ENCODE measurements at places on chromosomes 1 and 21. TPM values are rescaled to one million over a fixed set of nuclear protein-coding genes. Genes with fewer than 3 reads are reported as not detected.

- H3K4me1 ChIP-seq: peaks cover 17% of the 10 kb centered on the region
- peak; percentile 50 for DNase-seq
- H3K36me3 ChIP-seq: peaks cover 14% of the 10 kb centered on the region
- H3K27ac ChIP-seq: no peak overlapping the region
- H3K27me3 ChIP-seq: no peaks in the 10 kb centered on the region
Observed at GRCh38 chr1:35505911-35506798, 51.0 kb downstream of the KIAA0319L start.

DNA sequence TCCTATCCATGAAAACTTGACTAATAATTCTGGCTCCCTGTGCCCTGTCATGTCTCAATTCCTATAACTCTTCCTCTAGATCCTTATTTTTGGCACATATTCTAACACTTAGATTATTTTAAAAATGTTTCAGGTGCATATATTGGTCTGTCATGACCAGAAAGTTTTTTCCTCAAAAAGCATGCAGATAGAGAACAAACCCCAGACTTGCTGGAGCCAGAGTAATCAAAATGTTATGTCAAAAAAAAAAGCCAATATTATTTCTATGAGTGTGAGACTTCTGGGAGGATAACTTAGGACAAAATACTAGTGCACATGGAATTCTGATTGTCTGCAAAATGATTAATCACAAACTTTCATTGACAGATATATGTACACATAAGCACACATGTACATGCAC is 135.1 kb upstream of the MROH9 start:
- no peak overlapping the region for H3K27ac ChIP-seq
- H3K4me3 ChIP-seq: no peak overlapping the region
- H3K4me1 ChIP-seq: no peaks in the 10 kb centered on the region
- no peak for DNase-seq

- DNase-seq: peak; percentile 45
- H3K4me3 ChIP-seq: no peak overlapping the region
- H3K27me3 ChIP-seq: no peaks in the 10 kb centered on the region
- peaks cover 46% of the 10 kb centered on the region for H3K4me1 ChIP-seq
- peak overlapping the region; percentile 79 for H3K27ac ChIP-seq
- no peaks in the 10 kb centered on the region for H3K36me3 ChIP-seq
Observed at GRCh38 chr1:53122201-53122885, 20.1 kb downstream of the SLC1A7 start.

GCSAML gene
- total RNA-seq: 0.14 TPM

GRCh38 chr1:113074237-113074636 is 1.2 kb downstream of the LRIG2 start:
- H3K4me3 ChIP-seq: peak overlapping the region; percentile 87
- H3K27me3 ChIP-seq: no peaks in the 10 kb centered on the region
- H3K27ac ChIP-seq: peak overlapping the region; percentile 96
- H3K4me1 ChIP-seq: peaks cover 31% of the 10 kb centered on the region
- H3K36me3 ChIP-seq: peaks cover 7% of the 10 kb centered on the region

C1orf185 gene
- not detected for total RNA-seq

GRCh38 chr1:240138867-240139266 is 47.2 kb downstream of the FMN2 start:
- no peaks in the 10 kb centered on the region for H3K27me3 ChIP-seq
- no peaks in the 10 kb centered on the region for H3K36me3 ChIP-seq
- H3K4me3 ChIP-seq: no peak overlapping the region
- H3K27ac ChIP-seq: no peak overlapping the region
- H3K4me1 ChIP-seq: no peaks in the 10 kb centered on the region
- no peak for DNase-seq

GTF2B gene
- total RNA-seq: 33.6 TPM

DNA sequence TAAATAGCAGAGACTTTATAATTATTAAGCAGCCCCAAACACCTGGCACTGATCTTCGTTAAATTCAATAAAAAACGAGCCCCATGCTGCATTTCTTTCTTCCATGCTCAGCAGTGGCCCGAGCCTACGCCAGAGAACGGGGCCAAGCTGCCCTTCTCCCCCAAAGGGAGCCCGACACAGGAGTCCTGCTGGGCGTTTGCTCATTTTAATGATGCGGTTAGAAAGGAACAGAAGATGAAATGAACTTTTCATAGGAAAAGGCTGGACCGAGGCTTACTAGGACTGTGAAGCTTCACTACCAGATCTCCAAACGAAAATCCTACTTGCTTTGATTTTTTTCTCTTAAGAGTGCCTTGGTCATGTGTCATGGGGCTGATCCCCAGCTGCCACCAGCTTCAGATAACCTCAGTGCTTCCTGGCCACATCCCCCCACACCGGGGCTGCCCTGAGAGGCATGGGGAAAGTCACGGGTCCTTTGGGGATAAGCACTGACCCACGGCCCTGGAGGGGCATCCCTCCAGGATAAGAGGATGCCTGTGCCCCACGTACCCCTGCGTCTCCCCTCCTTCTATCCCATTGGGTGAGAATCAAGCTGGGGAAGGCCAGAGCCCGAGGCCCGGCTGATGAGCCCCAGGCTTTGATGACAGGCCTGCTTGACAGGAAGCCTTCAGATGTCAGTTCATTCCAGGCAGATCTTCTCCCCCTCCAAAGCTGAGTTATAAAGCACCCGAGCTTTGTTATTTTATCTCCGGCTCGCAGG is 34.2 kb downstream of the PGBD5 start:
- no peaks in the 10 kb centered on the region for H3K4me1 ChIP-seq
- H3K27me3 ChIP-seq: no peaks in the 10 kb centered on the region
- DNase-seq: no peak

GPR3 gene
- 0.18 TPM for total RNA-seq

- H3K36me3 ChIP-seq: no peaks in the 10 kb centered on the region
- H3K27ac ChIP-seq: no peak overlapping the region
- no peak for DNase-seq
- H3K4me1 ChIP-seq: peaks cover 15% of the 10 kb centered on the region
- no peak overlapping the region for H3K4me3 ChIP-seq
Observed at GRCh38 chr1:233909195-233909594, 4.7 kb downstream of the SLC35F3 start.

PROK1 gene
- total RNA-seq: not detected

- H3K36me3 ChIP-seq: no peaks in the 10 kb centered on the region
- H3K4me1 ChIP-seq: no peaks in the 10 kb centered on the region
- DNase-seq: peak; percentile 45
- no peaks in the 10 kb centered on the region for H3K27me3 ChIP-seq
- H3K27ac ChIP-seq: no peak overlapping the region
Observed at GRCh38 chr1:59266180-59266926, 30.5 kb upstream of the FGGY start.

- DNase-seq: no peak
- H3K4me1 ChIP-seq: peaks cover 57% of the 10 kb centered on the region
- no peaks in the 10 kb centered on the region for H3K36me3 ChIP-seq
- peak overlapping the region; percentile 39 for H3K27ac ChIP-seq
Observed at GRCh38 chr21:37462087-37462861, 95.7 kb downstream of the DYRK1A start.

GRCh38 chr1:64469977-64470664 is at the start of gene CACHD1:
CACHD1 (plus strand) TSS chr1:64470129; CDS start chr1:64470745, 616 bp downstream.
- H3K4me3 ChIP-seq: peak within 1 kb of the TSS; percentile 65
- H3K27ac ChIP-seq: peak within 1 kb of the TSS; percentile 92
- peaks cover 52% of the 10 kb centered on the region for H3K4me1 ChIP-seq

- H3K36me3 ChIP-seq: peaks cover 97% of the 10 kb centered on the region
- no peak for DNase-seq
- H3K4me3 ChIP-seq: no peak overlapping the region
- no peaks in the 10 kb centered on the region for H3K27me3 ChIP-seq
- no peak overlapping the region for H3K27ac ChIP-seq
Observed at GRCh38 chr1:230679192-230679591, 34.7 kb downstream of the AGT start.

GRCh38 chr1:10794724-10795275 is 1.6 kb downstream of the CASZ1 start:
- peaks cover 85% of the 10 kb centered on the region for H3K27me3 ChIP-seq
- H3K36me3 ChIP-seq: no peaks in the 10 kb centered on the region
- H3K27ac ChIP-seq: peak overlapping the region; percentile 91
- H3K4me1 ChIP-seq: peaks cover 74% of the 10 kb centered on the region
- H3K4me3 ChIP-seq: peak overlapping the region; percentile 73

DNA sequence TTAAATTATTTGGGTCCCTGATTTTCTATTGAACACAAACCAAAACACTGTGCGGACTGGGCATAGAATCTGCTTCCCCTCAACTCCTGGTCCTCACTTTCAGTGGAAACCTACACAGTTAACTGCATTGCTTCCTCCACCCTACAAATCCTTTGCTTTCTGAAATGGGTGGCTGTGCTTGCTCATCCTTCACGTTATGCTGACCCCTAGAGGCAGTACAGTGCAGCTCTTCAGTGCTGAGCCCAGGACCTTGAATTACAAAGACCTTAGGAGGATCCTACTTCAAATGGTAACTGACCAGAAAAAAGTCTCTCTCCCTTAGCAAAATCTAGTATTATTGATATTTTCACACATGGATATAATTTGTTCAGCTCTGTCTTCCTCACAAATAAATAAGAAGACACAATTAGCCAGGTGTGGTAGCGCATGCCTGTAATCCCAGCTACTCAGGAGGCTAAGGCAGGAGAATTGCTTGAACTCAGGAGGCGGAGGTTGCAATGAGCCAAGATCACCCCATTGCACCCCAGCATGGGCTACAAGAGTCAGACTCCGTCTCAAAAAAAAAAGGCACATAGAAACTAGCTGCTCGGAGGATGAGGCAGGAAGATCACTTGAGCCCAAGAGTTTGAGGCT is 63.4 kb upstream of the L1TD1 start:
- H3K4me3 ChIP-seq: no peak overlapping the region
- H3K4me1 ChIP-seq: no peaks in the 10 kb centered on the region
- H3K27ac ChIP-seq: no peak overlapping the region
- DNase-seq: peak; percentile 83
- no peaks in the 10 kb centered on the region for H3K27me3 ChIP-seq

DNA sequence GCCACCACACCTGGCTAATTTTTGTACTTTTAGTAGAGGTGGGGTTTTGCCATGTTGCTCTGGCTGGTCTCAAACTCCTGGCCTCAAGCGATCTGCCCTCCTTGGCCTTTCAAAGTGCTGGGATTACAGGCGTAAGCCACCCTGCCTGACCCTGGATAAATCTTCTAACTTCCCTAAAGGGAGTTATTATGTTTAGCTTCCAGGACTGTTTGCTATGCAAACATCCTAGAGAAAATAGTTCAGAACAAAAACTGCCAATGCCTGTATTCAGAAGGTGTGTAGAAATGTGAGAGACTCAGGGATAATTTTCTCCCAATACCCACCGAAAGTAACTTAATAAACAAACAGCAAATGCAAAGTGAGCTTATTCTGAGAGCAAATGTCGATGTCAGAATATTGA is 301.2 kb downstream of the TGFB2 start:
- no peak for DNase-seq
- peak overlapping the region; percentile 64 for H3K27ac ChIP-seq
- H3K27me3 ChIP-seq: no peaks in the 10 kb centered on the region
- no peaks in the 10 kb centered on the region for H3K4me1 ChIP-seq
- H3K36me3 ChIP-seq: no peaks in the 10 kb centered on the region

GRCh38 chr1:39795651-39796050 is 7.0 kb upstream of the BMP8B start:
- H3K27ac ChIP-seq: no peak overlapping the region
- H3K4me1 ChIP-seq: no peaks in the 10 kb centered on the region
- no peak overlapping the region for H3K4me3 ChIP-seq
- no peaks in the 10 kb centered on the region for H3K27me3 ChIP-seq
- H3K36me3 ChIP-seq: no peaks in the 10 kb centered on the region

DNA sequence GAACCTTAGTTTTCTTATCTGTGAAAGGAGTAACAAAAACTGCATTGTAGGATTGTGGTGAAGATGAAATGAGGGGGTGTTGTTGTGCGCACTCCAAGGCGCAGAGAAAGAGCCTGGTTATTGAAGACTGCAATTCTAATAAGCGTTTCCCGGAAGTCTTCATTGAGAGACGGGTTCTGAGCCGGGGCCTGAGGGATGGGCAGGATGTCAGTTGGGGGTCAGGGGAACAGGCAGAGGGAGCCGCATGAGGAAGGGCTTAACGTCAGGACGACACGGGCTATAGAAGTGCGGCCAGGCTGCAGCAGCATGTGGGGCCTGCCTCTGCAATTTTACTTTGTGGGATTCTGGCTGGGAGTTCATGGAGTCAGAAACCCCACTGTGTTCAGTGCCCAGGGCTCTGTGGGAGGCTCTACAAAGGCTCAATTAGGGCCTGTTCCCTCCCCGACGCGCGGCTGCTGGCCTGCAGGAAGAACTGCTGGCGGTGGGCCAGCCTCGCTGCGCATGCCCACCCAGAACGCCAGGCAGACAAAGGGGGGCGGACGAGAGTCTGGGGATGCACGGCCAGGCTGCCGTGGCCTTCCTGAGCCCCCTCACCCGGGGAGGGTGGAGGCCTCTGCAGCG is 20.7 kb downstream of the TRIM62 start:
- H3K27me3 ChIP-seq: no peaks in the 10 kb centered on the region
- peaks cover 46% of the 10 kb centered on the region for H3K36me3 ChIP-seq
- H3K4me3 ChIP-seq: no peak overlapping the region
- DNase-seq: peak; percentile 91
- peaks cover 13% of the 10 kb centered on the region for H3K4me1 ChIP-seq
- H3K27ac ChIP-seq: no peak overlapping the region

DNA sequence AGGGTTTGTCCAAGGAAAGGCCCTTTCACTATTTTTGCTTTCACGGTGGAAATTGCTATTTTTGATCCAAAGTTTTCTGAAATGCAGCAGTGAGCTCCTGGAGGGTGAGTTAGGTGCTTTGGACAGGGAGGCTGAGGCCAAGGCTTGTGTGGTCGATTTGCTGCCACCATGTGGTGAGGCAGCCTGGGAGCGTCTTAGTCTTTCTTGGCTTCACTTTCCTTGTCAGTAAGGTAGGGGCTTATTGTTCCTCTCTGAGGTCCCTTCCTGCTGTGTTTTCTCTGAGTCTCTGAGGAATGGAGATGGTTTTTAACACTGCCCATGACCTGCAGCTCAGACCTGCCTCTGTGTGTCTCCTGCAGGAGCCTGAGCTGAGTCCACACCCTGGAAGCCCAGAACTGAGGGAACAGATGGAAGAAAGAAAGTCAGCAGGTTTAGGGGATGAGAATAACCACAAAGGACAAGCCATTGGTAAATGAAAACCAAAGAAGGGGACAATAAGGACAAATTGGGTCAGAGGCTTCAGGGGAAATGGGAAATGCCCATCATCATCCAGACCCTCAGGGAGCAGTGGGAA is 20.1 kb upstream of the S100A10 start:
- no peaks in the 10 kb centered on the region for H3K27me3 ChIP-seq
- no peaks in the 10 kb centered on the region for H3K4me1 ChIP-seq
- no peak overlapping the region for H3K4me3 ChIP-seq

- DNase-seq: peak; percentile 88
- H3K27me3 ChIP-seq: no peaks in the 10 kb centered on the region
- H3K4me3 ChIP-seq: no peak overlapping the region
- H3K27ac ChIP-seq: peak overlapping the region; percentile 64
- H3K36me3 ChIP-seq: no peaks in the 10 kb centered on the region
Observed at GRCh38 chr1:111576547-111576946, 43.0 kb upstream of the RAP1A start.

BRDT gene
- total RNA-seq: not detected

XCL2 gene
- total RNA-seq: not detected

DNA sequence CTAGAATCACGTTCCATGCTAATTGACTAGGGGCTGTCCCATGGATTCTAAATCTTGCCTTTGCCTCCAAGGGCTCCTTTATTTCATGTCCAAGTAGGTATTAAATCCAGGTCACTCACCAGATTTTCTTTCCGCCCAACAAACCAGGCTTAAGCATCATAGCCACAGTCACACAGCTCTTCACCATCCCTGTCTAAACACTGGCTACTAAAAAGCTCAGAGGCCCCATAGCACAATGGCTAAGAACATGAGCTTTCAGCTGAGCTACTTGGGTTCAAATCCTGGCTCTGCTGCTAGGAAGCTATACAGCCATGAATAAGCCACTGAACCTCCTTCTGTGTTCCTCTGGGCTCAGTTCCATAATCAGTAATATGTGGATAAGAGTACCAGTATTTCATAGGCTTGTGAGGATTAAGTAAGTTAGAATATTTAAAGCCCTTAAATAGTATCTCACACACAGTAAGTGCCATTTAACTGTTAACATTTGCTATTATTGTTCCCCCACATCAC is 277.2 kb upstream of the GJB5 start:
- no peak for DNase-seq
- H3K36me3 ChIP-seq: no peaks in the 10 kb centered on the region
- no peak overlapping the region for H3K27ac ChIP-seq
- H3K4me3 ChIP-seq: no peak overlapping the region
- peaks cover 36% of the 10 kb centered on the region for H3K27me3 ChIP-seq

All from stomach (tissue), 19 donors.